ENCODE measurements at places on chromosomes 16 and 17. TPM values are rescaled to one million over a fixed set of nuclear protein-coding genes. Genes with fewer than 3 reads are reported as not detected.

HOXB13 gene
- total RNA-seq: not detected

OR3A2 gene
- not detected for total RNA-seq

KRT32 gene
- not detected for total RNA-seq

CMIP gene
- total RNA-seq: 22.2 TPM

SDR42E1 gene
- total RNA-seq: 0.04 TPM

CCL22 gene
- 0.09 TPM for total RNA-seq

DLG4 gene
- 32.9 TPM for total RNA-seq

ENKD1 gene
- total RNA-seq: 29.8 TPM

MYO15B gene
- 15.3 TPM for total RNA-seq

TP53TG3D gene
- not detected for total RNA-seq

CDH5 gene
- 4.1 TPM for total RNA-seq

MYH1 gene
- not detected for total RNA-seq

CA4 gene
- 0.18 TPM for total RNA-seq

MMP28 gene
- total RNA-seq: 0.39 TPM

ZNF768 gene
- total RNA-seq: 73.1 TPM

PITPNM3 gene
- total RNA-seq: 6.5 TPM

TCAP gene
- total RNA-seq: 79.1 TPM

LYRM1 gene
- total RNA-seq: 49.8 TPM

UTS2R gene
- total RNA-seq: 10.8 TPM

HBA1 gene
- total RNA-seq: 0.42 TPM

C16orf92 gene
- total RNA-seq: not detected

NSMCE1 gene
- total RNA-seq: 14.2 TPM

RNU2-1 gene
- not detected for total RNA-seq

KRTAP4-5 gene
- not detected for total RNA-seq

UNC45B gene
- total RNA-seq: 238 TPM

KRTAP4-6 gene
- total RNA-seq: not detected

ADAP2 gene
- 1.0 TPM for total RNA-seq

TMEM238L gene
- total RNA-seq: not detected

TMEM114 gene
- total RNA-seq: not detected

ITFG1 gene
- 50.2 TPM for total RNA-seq

BCL6B gene
- total RNA-seq: 0.11 TPM

CFAP52 gene
- total RNA-seq: not detected

KIF2B gene
- not detected for total RNA-seq

FOXF1 gene
- total RNA-seq: 3.5 TPM

PROCA1 gene
- 19.4 TPM for total RNA-seq

CCL2 gene
- 0.54 TPM for total RNA-seq

TEX14 gene
- total RNA-seq: 0.25 TPM

CCDC78 gene
- total RNA-seq: 16.5 TPM

CLEC3A gene
- not detected for total RNA-seq

B9D1 gene
- total RNA-seq: 54.5 TPM

CCL4L2 gene
- not detected for total RNA-seq

KRT33A gene
- not detected for total RNA-seq

KRTAP4-1 gene
- total RNA-seq: not detected

DNAH17 gene
- not detected for total RNA-seq

CACNB1 gene
- total RNA-seq: 27.6 TPM

PLCD3 gene
- 66.3 TPM for total RNA-seq

ZNF205 gene
- 26.7 TPM for total RNA-seq

ZNF19 gene
- total RNA-seq: 7.0 TPM

CRISPLD2 gene
- 2.7 TPM for total RNA-seq

C1QTNF8 gene
- total RNA-seq: not detected

NOXO1 gene
- total RNA-seq: 0.25 TPM

RHBDF2 gene
- 6.8 TPM for total RNA-seq

VEZF1 gene
- total RNA-seq: 37.3 TPM

KRTAP3-2 gene
- not detected for total RNA-seq

KRTAP2-2 gene
- total RNA-seq: not detected

TLCD3B gene
- total RNA-seq: 0.21 TPM

RHBDL3 gene
- total RNA-seq: 0.04 TPM
